ENCODE measurements at places on chromosomes 16 and 17.

GRCh38 chr17:5600041-5600440 is 15.7 kb upstream of the NLRP1 start:
- no peak for DNase-seq

GRCh38 chr16:20441191-20441590 is 10.1 kb upstream of the ACSM2A start:
- no peak for DNase-seq

DNA sequence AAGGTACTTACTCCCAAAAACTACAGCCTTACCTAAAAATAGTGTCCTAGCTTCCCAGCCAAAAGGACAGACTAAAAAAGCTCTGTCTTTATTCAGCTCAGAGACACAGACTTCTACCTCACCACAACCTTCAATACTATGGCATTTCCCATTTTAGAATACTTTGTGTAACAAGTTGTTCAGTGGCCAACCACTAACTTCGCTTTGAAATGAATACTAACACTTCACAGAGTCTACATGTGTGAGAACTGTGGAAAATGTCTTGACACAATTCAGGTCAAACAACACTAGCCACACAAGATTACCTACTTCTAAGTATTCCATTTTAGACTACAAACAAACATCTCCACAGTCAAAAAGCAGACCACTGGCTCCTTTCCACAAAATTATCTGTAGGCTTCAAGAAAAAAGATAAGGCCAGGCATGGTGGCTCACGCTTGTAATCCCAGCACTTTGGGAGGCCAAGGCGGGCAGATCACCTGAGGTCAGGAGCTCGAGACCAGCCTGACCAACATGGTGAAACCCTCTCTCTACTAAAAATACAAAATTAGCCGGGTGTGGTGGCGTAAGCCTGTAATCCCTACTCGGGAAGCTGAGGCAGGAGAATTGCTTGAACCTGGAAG is 3.2 kb downstream of the HELZ start:
- no peak for DNase-seq

GRCh38 chr17:60750640-60751039 is 73.0 kb downstream of the BCAS3 start:
- no peak for DNase-seq

- DNase-seq: no peak
Measured at GRCh38 chr17:50406578-50406977, 9.3 kb upstream of the LRRC59 start.

GRCh38 chr17:46832945-46833839 is 14.7 kb upstream of the WNT3 start:
- no peak for DNase-seq

DNA sequence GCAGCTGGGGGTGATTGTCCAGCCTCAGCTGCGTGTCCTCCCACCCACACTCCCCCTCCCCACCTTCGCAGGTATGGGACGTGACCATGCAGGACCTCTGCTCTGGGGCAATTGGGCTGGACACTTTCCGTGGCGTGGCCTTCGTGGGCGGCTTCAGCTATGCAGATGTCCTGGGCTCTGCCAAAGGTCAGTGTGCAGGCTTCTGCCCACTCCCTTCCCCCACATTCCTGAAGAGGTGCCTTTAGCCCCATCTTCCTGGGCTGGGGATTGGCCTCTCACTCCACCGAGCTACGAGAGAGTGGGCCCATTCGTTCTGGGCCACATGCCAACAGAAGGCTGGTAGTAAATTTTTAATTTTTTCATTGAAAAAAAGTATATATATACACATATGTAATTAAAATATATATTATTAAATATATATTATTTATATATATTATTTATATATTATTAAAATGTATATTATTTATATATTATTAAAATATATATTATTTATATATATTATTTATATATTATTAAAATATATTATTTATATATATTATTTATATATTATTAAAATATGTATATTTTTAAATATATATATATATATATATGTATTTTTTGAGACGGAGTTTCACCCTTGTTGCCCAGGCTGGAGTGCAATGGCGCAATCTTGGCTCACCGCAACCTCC is 18.5 kb downstream of the PFAS start:
- no peak for DNase-seq

Data from CD4-positive, alpha-beta T cell treated with Interferon alpha-2 for 1 hour (primary cell).